ENCODE measurements at places on chromosomes 4 and X. TPM values are rescaled to one million over a fixed set of nuclear protein-coding genes. Genes with fewer than 3 reads are reported as not detected.

DNA sequence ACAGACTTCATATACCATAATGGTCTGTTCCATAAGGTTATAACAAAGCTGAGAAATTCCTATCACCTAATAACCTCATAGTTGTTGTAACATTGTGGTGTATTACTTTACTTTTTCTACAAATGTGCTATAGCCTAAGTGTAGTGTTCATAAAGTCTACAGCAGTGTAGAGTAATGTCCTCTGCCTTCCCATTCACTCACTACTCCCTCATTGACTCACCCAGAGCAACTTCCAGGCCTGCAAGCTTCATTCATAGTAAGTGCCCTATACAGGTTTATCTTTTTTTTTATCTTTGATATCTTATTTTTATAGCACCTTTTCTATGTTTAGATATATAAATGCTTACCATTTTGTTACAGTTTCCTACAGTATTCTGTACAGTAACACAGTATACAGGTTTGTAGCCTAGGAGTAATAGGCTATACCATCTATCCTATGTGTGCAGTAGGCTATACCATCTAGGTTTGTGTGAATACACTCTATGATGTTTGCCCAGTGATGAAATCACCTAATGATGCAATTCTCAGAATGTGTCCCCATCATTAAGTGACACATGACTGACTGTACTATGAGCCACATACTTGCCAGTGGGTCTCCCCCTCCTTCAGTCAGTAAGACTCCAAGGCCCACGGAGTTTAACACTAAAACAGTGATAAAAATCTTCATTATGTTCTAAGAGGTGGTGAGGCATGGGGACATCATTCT, 299.9 kb downstream of the UNC5C start:
- H3K4me3 ChIP-seq: no peak overlapping the region
- no peak overlapping the region for H3K27ac ChIP-seq
- DNase-seq: no peak
- H3K27me3 ChIP-seq: no peaks in the 10 kb centered on the region

- no peak for DNase-seq
- no peaks in the 10 kb centered on the region for H3K36me3 ChIP-seq
- peak overlapping the region; percentile 91 for H3K27ac ChIP-seq
- peaks cover 100% of the 10 kb centered on the region for H3K27me3 ChIP-seq
- H3K4me1 ChIP-seq: peaks cover 18% of the 10 kb centered on the region
Observed at GRCh38 chr4:173534434-173534833, 4.4 kb upstream of the HAND2 start.

DNA sequence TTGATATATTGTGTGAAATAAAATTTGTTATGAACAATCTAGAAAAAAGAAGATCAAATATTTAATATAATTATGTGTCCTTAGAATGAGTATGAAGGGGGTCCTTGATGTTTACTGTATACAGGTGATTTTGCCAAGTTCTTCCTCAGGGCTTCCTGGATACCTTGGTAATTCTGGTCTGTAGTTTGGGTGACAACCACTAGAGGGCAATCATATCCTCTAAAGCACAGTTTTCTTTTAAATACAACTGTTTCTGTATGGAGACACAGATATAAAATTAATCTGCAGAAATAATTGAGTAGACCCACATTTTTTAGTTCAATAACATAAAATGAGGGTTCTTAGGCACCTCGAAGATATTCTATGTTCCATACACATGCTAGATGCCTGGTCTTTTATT, 157.7 kb downstream of the SPANXN1 start:
- H3K4me3 ChIP-seq: no peak overlapping the region
- no peaks in the 10 kb centered on the region for H3K36me3 ChIP-seq

GRCh38 chr4:177283167-177283566, 26.5 kb upstream of the NEIL3 start:
- no peaks in the 10 kb centered on the region for H3K4me1 ChIP-seq
- H3K4me3 ChIP-seq: no peak overlapping the region
- H3K27me3 ChIP-seq: no peaks in the 10 kb centered on the region

- no peaks in the 10 kb centered on the region for H3K36me3 ChIP-seq
- H3K4me1 ChIP-seq: no peaks in the 10 kb centered on the region
- no peak overlapping the region for H3K4me3 ChIP-seq
- no peaks in the 10 kb centered on the region for H3K27me3 ChIP-seq
Observed at GRCh38 chrX:43018031-43018430, 240.1 kb upstream of the PPP1R2C start.

GRCh38 chr4:1998296-1998695, 10.5 kb downstream of the NELFA start:
- H3K4me3 ChIP-seq: no peak overlapping the region
- H3K4me1 ChIP-seq: peaks cover 5% of the 10 kb centered on the region
- no peaks in the 10 kb centered on the region for H3K27me3 ChIP-seq
- no peaks in the 10 kb centered on the region for H3K36me3 ChIP-seq
- no peak for DNase-seq
- H3K27ac ChIP-seq: peak overlapping the region; percentile 34

SLC6A8 gene
- total RNA-seq: 61.1 TPM

SHROOM4 gene
- total RNA-seq: 2.3 TPM

DNA sequence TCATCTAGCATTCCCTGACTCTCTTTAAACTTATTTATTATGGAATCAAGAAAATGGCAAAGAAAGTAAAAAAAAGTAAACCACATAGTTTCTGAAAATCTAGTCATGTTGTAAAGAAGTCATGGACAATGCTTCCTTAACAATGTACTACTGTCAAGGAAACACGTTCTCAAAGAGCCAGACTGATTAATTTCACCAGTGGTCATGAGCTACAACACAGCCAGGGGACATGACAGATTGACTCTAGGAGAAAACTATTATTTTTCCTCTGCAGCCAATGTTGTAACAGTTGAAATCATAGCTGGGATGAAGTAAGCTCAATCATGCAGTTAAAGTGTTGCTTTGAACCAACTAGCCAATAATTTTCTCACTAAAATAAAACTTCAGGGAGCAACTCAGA, 109.2 kb downstream of the MAPK10 start:
- no peak overlapping the region for H3K4me3 ChIP-seq
- H3K4me1 ChIP-seq: no peaks in the 10 kb centered on the region
- H3K36me3 ChIP-seq: no peaks in the 10 kb centered on the region
- H3K27me3 ChIP-seq: no peaks in the 10 kb centered on the region

Data from transverse colon (tissue), 4 donors.